ENCODE measurements at places on chromosomes 13 and 19. TPM values are rescaled to one million over a fixed set of nuclear protein-coding genes. Genes with fewer than 3 reads are reported as not detected.

The TRPC4 gene
- 0.29 TPM for total RNA-seq

The WDR62 gene
- total RNA-seq = 0.59 TPM

The CPT1C gene
- total RNA-seq = 2.8 TPM

The APBA3 gene
- total RNA-seq = 24.6 TPM

The ODAD3 gene
- total RNA-seq = 0.59 TPM

The HIPK4 gene
- 0.33 TPM for total RNA-seq

The CEACAM19 gene
- total RNA-seq = 5.3 TPM

DNA sequence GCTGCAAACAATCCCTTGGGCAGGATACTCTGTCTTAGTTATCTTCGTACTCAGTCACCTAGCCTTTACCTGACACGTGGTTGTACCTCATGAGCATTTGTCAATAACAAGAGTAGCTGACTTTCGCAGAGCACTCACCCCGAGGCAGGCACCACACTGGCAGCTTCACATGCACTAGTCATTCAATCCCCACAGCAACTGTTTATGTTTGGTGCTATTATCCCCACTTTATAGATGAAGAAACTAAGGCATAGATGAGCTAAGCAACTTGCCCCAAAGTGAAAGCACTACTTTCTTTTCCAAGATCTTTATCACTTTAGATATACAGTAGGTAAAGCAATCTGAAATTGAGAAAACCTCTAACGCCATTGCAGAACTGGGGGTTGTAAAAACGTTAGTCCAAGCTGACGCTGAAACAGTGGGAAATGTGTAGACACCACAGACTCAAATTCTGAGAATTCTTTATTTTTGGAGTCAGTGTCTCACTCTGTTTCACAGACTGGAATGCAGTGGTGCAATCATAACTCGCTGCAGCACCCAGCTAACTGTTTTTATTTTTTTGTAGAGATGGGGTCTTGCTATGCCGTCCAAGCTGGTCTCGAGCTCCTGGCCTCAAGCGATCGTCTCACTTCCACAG is 446.0 kb downstream of the FOXO1 start:
- no peak for DNase-seq

DNA sequence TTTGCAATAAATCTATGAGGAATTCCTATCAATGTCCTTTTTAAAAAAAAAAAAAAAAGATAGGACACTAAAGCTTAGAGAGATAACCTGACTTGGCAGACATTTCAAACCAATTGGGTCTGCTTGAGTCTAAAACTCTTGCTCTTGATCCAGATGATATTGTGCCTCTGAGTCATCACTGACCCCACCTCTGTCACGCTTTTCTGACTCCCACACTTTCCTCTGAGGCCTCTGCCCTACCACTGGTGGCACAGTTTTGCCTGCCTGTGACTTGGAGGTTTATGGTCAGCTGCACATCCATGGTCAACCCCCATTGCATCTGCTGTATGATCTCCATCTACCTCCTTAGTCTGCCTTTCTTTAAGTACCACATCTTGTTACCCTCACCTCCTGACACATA is 328.7 kb downstream of the SPRY2 start:
- no peak for DNase-seq

- no peak for DNase-seq
These were observed at the start of gene ICAM5 for GRCh38 chr19:10289836-10290356. ICAM5 (plus strand) TSS chr19:10289952; CDS start chr19:10290044, 92 bp downstream.

GRCh38 chr13:73715114-73715910 is 418.9 kb downstream of the KLF12 start:
- DNase-seq = no peak

DNA sequence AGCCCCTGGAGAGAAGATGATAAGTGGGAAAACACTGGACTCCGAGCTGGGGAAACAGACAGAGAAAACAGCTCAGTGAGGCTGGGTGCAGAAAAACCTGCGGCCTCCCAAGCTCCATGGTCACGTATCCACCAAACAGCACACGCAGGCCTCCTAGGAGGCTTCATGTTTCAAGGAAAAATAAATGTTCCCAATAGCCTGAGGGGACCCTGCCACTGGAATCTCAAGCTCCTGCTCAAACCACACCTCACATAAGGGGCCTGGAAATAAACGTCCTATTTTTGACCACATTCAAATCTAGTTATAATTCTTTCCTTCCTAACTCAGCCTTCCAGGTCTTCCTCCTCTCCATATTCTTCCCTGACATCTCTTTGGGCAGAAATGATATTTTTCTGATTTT is 225.7 kb downstream of the ABCC4 start:
- no peak for DNase-seq

GRCh38 chr13:52703482-52703881 is 36.1 kb downstream of the CNMD start:
- no peak for DNase-seq

- DNase-seq = no peak
These were observed 16.8 kb downstream of the NFIC start for GRCh38 chr19:3383121-3383722.

DNA sequence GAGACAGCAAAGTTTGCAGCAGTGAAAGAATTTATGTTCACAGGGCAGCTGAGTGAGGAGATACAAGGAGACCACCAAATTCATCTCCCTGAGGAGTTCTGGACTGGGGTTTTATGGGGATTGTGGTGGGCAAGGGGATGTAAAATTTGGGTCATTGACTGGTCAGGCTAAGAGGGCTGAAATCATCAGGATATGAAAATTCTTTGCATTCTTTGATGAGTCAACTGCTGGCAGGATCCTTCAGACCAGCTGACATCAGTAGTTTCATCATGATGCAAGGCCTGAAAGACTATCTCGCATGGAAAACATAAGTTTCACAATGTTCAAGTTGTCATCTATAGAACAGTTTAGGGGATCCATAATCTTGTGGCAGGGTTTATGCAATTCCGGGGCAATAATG is 869.5 kb upstream of the PCDH9 start:
- DNase-seq = no peak

DNA sequence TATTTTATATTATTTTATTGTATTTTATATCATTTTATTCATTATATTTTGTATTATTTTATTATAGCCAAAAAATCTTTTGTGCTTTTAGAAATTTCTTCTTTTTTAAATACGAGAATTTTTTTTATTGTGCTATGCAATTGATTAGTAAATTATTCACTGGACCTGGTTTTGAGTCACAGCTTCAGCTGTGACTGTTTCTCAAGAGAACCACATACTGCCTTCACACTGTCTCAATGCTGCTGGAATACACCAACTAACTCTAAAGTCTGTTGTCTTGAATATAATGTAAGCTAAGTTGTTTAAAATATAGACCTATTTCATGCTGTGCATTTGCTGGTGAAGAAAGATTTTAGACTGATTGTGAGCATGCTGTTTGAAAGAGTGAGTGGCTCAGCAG is 423.6 kb downstream of the NDFIP2 start:
- no peak for DNase-seq

DNA sequence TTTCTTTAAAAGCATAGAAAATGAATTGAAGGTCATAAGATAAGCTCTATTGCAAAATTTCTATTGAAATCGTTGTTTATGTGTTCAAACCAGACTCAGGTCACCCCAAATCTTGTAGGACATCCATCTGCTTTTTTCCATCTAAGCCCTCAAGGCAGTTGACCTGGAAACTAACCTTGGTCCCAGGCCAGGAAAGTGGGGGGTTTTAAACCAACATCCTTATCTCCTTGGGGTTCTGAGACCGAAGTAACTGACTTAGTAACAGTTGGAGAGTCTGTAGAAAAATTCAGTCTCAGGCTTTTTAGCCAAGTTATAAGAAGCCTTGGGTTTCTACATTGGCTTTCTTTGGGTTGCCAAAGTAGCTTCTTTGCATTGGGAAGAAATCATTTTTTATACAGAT is 23.4 kb downstream of the ZNF507 start:
- DNase-seq = no peak

DNA sequence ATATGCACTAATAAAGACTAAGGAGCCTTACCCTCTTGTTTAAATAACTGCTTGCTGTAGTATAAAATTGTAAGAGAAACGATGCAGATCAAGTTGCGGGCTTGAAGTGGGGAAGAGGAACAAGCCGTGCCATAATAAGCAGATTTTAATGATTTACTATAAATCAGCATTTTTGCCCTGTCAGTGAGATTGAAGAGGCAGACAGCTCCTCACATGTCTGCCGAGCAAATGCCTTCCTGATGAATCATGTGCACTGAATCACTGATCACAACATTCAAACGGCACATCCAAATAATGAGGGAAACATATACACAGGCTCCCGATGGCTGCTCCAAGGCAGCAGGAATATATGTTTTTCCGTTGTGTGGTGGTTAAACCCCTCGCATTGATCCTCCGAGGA is 282.9 kb downstream of the TSHZ3 start:
- no peak for DNase-seq
